ENCODE measurements at places on chromosomes 5 and 9.

- DNase-seq = peak; percentile 61
Observed at GRCh38 chr9:71647094-71647591, 121.2 kb downstream of the CEMIP2 start.

GRCh38 chr9:2260417-2261306, 245.5 kb downstream of the SMARCA2 start:
- DNase-seq = peak; percentile 43

DNA sequence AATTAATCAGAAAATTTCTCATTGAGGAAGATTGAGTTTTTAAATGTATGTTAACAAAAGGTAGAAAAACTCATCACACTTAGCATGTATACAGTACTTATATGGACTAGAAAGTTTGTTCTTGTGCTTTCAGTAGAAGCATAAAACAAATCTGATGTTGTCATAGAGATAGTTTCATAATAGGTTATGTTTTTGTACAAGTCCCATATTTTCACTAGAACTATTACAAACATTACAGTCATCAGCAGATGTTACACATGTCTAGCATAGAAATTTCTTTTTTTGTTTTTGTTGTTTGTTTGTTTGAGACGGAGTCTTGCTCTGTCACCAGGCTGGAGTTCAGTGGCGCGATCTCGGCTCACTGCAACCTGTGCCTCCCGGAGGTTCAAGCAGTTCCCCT, 131.4 kb downstream of the COMMD10 start:
- DNase-seq = no peak

DNA sequence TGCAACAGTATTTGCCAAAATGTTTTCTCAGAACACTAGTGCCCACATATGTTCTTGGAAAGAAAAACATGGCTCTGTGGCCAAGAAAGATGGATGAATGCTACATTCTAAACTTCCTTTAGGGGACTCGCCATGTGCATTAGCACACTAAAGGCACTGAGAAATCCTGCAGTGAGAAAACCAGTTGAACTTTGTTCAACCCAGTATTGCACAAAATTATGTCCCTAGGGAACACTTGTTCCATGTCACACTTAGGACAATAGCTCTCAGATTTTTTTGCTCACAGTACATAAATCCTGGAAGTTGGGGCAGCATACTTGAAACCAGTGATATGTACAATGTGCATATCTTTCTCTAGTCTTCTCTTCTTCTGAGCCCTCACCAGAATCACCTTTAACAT, 96.6 kb downstream of the ADRB2 start:
- DNase-seq = no peak

GRCh38 chr9:83956086-83956435, 24.0 kb downstream of the HNRNPK start:
- no peak for DNase-seq

GRCh38 chr9:100575765-100576386, 2.0 kb upstream of the CAVIN4 start:
- DNase-seq = no peak

GRCh38 chr9:20872340-20872977, 159.0 kb downstream of the HACD4 start:
- no peak for DNase-seq

GRCh38 chr5:73304381-73304780, 131.4 kb downstream of the TMEM174 start:
- DNase-seq = no peak

DNA sequence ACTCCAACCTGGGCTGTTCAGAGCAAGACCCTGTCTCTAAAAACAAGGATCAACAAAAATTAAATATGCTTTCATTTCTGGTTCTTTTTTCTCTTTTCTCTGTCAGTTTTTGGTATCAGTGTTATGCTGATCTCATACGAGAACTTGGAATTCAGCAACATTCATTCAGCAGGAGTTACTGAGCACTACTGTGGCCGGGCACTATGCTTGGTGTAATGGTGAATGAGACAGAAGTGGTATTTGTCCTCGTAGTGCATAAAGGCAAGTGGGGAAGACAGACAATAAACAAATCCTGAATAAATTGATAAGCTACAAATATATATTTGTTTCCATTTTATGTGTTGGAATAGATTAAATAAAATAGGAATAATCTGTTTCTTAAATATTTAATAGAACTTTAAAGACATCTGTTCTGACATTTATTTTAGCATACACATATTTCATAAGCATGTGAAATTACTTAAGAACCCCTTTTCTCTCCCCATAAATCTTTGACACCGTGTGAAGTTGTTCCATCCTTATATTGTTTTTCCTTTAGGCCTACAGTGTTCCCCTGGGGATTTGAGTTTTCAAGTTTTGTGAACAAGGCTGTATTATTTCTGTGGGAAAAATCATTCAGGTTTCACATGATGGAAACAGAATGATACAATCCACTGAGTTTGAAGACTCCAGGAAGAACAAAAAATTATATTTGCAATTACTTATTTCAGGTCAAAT, 24.6 kb downstream of the UBAP1 start:
- no peak for DNase-seq

- DNase-seq = peak; percentile 69
Observed at GRCh38 chr9:125513668-125514413, 193.2 kb downstream of the MAPKAP1 start.

GRCh38 chr5:30960036-30960435, 233.4 kb upstream of the CDH6 start:
- no peak for DNase-seq

- no peak for DNase-seq
Observed at GRCh38 chr5:95557841-95558240, 2.9 kb downstream of the ARSK start.

- peak; percentile 9 for DNase-seq
Observed at GRCh38 chr9:12221470-12221869, 471.7 kb upstream of the TYRP1 start.

DNA sequence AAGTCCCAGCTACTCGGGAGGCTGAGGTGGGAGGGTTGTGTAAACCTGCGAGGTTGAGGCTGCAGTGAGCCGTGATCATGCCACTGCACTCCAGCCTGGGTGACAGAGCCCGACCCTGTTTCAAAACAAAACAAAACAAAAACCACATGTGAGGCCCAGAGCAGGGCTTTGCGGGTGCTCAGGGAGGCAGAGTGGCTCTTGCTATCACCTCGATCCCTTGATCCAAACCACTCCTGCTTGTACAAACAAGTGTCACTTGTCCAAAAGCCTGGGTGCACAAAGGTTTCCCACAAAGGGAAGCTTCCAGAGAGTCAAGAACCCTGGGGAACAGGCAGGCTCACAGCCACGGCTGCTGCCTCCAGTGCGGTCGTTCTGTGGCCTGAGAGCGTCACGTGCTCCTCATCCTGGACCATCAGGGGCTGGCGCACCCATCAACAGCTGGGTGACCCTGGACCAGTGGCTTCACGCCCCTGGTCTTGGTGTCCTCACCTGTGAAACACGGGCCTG, 162.7 kb downstream of the C9orf50 start:
- DNase-seq = no peak

DNA sequence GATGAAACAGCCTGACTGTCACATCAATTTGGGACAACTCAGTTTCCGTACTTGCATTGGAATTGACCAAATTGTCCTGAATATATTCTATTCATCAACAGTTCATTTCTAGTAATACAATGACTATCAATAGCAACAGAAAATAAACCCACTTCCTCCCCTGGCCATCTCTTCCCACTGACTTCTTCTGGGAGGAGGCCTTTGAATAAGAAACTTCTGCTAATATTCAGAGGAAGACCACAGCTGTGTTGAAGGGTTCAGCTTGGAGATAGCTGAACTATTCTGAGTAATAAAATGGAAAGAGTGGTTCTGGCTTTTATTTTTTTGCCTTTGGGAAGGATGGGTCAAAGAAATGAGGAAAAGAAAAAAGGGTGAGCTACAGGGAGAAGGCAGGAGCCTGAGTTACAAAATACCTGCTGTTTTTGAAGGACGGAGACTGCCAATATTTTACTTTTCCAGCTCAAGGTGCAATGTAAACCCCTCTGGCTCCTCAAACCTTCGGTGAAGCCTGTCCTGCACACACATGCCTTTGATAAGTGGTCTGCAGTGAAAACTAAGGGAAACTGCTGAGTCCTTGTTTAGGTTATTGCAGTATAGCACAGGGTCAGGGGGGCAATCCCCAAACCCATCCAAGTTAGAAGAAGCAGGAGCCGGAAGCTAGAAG, 29.9 kb downstream of the FYB1 start:
- no peak for DNase-seq

GRCh38 chr5:83472508-83473345, 1.2 kb downstream of the VCAN start:
- DNase-seq = peak; percentile 56

GRCh38 chr5:112154940-112155686, 264.0 kb downstream of the EPB41L4A start:
- DNase-seq = no peak

GRCh38 chr9:33697171-33697570, 98.2 kb upstream of the PRSS3 start:
- no peak for DNase-seq

DNA sequence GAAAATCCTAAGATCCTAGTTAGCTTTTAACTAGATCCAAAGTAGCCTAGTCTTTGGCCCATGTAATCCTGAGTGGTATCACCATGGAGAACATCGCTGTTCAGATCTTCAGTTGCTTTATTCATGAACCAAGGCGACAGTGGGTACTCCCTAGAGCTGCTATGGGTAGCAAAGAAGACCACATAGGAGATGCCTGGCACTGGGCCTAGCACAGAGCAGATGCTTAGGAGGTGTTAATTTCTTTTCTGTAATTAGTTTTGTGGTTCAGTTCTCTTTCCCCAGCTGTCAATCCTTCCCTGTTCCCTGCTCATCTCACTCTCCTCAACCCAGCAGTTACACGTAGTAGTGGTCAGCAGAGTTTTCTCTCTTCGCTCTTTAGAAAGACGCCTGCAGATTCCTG, 9.3 kb downstream of the CAST start:
- DNase-seq = no peak

DNA sequence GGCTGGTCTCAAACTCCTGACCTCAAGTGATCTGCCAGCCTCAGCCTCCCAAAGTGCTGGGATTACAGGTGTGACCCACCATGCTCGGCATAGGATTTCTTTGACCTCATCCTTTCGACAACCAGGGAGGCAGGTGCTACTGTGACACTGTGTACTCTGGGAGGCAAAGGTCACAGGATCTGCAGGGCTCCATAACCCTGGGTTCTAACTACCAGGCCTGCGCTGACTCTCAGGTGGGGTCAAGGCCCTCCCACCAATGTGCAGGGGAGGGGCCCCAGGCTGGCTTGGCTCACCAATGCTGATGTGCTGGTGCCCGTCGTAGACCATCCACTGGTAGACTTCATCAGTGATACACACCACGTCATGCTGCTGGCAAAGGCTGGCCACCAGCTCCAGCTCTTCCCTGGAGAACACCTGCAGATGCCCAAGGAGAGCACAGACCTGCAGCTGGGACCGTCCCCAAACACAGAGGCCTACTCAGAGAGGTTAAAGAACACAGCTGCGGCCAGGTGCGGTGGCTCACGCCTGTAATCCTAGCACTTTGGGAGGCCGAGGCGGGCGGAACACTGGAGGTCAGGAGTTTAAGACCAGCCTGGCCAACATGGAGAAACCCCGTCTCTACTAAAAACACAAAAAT, 7.0 kb upstream of the SPOUT1 start:
- no peak for DNase-seq

- no peak for DNase-seq
Observed at GRCh38 chr5:14036947-14037346, 92.5 kb upstream of the DNAH5 start.

DNA sequence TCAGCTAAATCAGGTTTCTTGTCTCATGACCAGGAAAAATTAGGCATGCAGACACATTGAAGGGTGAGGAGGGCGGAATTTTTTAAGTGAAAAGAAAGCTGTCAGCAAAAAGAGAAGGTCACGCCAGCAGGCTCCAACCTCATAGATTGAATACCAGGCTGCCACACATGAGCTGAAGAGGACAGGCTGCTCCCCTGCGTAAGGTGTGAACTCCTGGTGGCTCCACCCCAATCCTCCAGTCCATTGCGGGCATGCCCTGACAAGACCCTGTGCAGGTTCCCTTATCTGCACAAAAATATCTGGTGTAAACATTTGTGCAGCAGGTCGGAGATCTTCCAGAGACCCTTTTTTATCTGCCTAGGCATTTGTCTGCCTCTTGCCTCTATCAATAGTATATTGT, 22.9 kb upstream of the TEX10 start:
- peak; percentile 28 for DNase-seq

DNA sequence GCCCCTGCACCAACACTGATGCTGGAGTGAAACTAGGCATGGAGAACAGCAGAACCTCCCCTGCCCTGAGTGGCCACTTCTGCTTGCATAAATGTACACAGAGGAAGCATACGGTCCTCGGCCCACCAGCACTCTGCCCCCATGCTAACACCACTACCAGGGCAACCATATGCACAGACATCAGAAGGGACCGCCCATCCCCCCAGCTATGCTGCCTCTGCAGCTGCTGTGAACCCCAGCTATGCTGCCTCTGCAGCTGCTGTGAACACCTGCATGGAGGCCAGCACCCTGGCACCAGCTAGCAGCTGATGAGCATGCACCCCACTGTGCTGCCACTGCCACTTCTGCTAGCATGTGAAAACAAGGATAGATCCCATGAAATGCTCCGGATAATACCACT, 250.3 kb downstream of the TUSC1 start:
- no peak for DNase-seq

- peak; percentile 61 for DNase-seq
Observed at GRCh38 chr9:76534026-76534425, 75.0 kb downstream of the GCNT1 start.

GRCh38 chr5:151612689-151613427, 21.7 kb upstream of the FAT2 start:
- DNase-seq = peak; percentile 67

- no peak for DNase-seq
Observed at GRCh38 chr9:92503156-92503555, 20.9 kb upstream of the ASPN start.

DNA sequence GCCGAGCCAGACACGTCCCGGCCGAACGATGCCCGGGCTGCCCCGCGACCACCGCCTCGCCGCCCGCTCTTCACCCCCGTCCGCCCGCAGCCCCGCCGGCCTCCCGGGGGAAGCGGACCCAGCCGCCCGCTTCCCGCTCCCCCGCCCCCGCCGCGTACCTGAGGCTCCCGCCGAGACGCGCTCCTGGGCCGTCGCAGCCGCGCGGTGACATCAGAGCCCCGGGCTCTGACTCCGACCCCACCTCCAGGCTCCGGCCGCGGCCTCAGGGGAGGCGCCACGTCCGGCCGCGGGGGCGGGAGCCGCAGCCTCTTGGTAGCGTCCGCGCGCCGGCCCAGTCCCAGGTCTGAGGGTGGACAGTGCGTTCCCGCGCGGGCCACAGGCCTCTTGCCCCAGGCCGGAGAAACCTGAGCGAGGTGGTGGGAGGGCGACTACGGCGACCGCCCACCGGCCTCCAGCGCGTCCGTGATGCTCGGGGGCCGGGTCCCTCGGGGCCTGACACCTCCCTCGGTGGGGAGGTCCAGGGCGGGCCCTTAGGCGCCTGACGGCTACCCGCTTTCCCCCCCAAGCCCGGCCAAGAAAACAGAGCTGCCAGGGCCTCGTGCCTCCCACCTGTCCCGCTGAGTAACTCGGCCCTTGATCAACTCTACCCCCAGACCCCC, at the start of gene SHROOM1:
TSS of gene SHROOM1 (minus strand) at position 212 of the 659 bp plus-strand sequence. CDS start 4,507 bp downstream, outside the sequence.
- DNase-seq = no peak

DNA sequence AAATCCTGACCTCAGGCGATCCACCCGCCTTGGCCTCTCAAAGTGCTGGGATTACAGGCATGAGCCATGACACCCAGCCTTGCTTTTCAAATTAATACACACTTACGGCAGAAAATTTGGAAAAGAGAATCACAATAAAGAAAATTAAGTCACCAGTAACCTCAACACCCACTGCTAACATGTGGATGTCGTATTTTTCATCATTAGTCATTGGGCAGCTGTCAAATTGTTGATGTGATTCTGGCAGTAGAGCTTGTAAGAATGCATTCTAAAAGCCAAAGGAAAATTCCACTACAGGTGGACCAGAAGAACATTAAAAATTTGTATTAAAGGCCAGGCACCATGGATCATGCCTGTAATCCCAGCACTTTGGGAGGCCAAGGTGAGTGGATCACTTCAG, 237.3 kb upstream of the TUT7 start:
- DNase-seq = no peak
